ENCODE measurements at places on chromosomes 2 and 18. TPM values are rescaled to one million over a fixed set of nuclear protein-coding genes. Genes with fewer than 3 reads are reported as not detected.
A peak's percentile ranks its signal among the peaks of the same experiment; 100 is the strongest.

Gene FBXO48
- 2.7 TPM for total RNA-seq

Gene KIF5C
- total RNA-seq, result 7.7 TPM

Gene FIGLA
- total RNA-seq, result not detected

Gene PDE11A
- not detected for total RNA-seq

Gene FHOD3
- not detected for total RNA-seq

Gene STPG4
- 0.32 TPM for total RNA-seq

Gene ASB18
- total RNA-seq, result not detected

Gene APOB
- not detected for total RNA-seq

Gene CACNB4
- total RNA-seq, result 0.30 TPM

DNA sequence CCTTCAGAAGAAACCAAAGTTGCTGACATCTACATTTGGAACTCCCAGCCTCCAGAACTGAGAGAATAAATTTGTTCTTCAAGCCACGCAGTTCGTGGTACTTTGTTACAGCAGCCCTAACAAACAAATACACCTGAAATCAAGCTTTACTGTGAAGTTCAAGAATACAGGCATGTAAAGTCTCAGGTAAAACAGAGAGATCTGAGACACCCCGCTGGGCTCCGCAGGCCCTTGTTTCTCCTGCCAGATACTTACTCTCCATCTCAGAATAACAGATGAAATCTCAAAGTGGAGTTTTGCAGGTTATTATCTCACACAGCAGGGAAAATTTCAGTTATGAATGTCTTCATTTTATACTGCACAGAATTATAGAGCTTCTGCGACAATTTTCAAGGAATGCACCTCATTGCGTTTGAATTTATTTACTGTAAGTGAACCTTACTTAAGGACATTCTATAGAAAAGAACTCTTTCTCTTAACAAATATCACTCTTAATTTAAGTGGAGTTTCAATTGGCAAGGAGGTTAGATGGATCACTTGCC, 492.4 kb upstream of the LRATD1 start:
- H3K27me3 ChIP-seq, result no peaks in the 10 kb centered on the region
- no peak for DNase-seq
- H3K4me3 ChIP-seq, result no peak overlapping the region
- H3K36me3 ChIP-seq, result no peaks in the 10 kb centered on the region
- no peak overlapping the region for H3K27ac ChIP-seq
- H3K4me1 ChIP-seq, result no peaks in the 10 kb centered on the region

GRCh38 chr2:217713395-217714286, 289.2 kb downstream of the TNS1 start:
- no peaks in the 10 kb centered on the region for H3K4me1 ChIP-seq
- DNase-seq, result peak; percentile 36
- no peaks in the 10 kb centered on the region for H3K27me3 ChIP-seq
- no peaks in the 10 kb centered on the region for H3K36me3 ChIP-seq

- H3K27me3 ChIP-seq, result no peaks in the 10 kb centered on the region
- H3K27ac ChIP-seq, result no peak overlapping the region
- no peaks in the 10 kb centered on the region for H3K4me1 ChIP-seq
- H3K4me3 ChIP-seq, result no peak overlapping the region
- no peak for DNase-seq
These were observed 66.4 kb downstream of the EPAS1 start for GRCh38 chr2:46363535-46364170.

DNA sequence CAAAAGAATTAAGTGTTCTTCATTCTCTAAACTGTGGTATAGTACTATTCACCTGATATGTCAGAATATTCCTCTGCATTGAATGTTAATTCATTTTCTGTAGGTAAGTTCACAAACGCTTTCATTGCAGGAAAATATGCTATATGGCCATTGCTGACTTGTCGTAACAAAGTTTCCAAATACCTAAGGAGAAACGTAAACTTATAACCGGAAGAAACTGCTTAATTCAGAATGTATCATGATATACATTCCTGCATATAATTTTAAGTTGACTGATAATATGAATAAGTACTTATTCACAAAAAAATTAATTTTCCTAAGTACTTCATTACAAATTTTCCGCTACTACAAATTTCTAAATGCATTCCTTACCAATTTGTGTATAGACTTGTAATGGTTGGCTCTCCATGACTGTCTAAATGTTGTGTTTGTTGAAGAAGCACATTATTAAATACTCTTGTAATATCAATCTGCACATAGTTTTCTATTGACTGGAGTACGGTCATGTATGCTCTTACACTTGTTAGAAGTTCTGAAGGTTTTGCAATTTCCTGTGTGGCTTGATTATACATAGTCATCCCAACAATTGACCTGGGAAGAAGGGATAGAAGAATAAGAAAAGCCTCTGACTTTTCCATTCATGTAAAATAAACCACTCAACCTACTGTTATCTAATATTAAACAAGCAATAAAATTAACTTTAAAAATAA, 85.4 kb downstream of the NCKAP1 start:
- no peak overlapping the region for H3K27ac ChIP-seq
- H3K4me3 ChIP-seq, result no peak overlapping the region
- no peaks in the 10 kb centered on the region for H3K36me3 ChIP-seq
- H3K4me1 ChIP-seq, result no peaks in the 10 kb centered on the region
- DNase-seq, result no peak
- no peaks in the 10 kb centered on the region for H3K27me3 ChIP-seq

- no peak for DNase-seq
- H3K27ac ChIP-seq, result no peak overlapping the region
- no peak overlapping the region for H3K4me3 ChIP-seq
- peaks cover 3% of the 10 kb centered on the region for H3K4me1 ChIP-seq
- no peaks in the 10 kb centered on the region for H3K27me3 ChIP-seq
These were observed 97.4 kb upstream of the MGAT4A start for GRCh38 chr2:98828369-98828744.

DNA sequence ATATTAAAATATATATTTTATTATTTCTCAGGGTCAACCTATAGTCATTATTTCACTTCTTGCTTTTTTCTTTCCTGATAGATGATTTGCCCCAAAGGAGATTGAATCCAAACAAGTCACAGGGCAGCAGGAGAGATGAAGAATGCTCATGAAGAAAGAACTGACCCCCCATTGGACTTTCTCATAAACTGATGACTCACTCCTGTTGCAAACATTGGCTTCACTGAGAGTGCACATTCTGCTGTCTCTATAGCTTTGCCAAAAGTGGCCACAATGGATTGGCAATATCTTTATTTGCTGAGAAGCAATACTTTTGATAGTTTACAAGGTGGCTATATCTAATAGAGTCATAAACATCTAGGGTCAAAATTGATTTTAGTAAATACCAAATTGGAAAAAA, 55.9 kb upstream of the ZNF385B start:
- no peak overlapping the region for H3K27ac ChIP-seq
- H3K36me3 ChIP-seq, result no peaks in the 10 kb centered on the region
- H3K4me3 ChIP-seq, result no peak overlapping the region
- no peak for DNase-seq
- no peaks in the 10 kb centered on the region for H3K4me1 ChIP-seq

All from CD4-positive, CD25-positive, alpha-beta regulatory T cell (primary cell).